ENCODE measurements at places on chromosomes 4 and X.

GRCh38 chr4:8461616-8462015, 21.0 kb downstream of the TRMT44 start:
- no peak for DNase-seq

GRCh38 chr4:87843936-87844335, 11.2 kb downstream of the MEPE start:
- DNase-seq, result no peak

DNA sequence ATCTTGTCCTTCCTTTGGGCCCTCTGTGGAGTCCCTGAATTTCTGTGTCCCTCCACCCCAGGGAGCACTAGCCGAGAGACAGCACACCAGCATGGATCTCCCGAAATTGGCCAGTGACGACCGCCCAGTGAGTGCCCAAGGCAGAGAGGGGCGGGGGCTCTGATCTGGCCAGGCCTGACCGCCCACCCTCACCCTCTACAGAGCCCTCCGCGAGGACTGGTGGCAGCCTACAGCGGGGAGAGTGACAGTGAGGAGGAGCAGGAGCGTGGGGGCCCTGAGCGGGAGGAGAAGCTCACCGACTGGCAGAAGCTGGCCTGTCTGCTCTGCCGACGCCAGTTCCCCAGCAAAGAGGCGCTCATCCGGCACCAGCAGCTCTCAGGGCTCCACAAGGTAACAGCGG, 8.4 kb upstream of the UBA1 start:
- no peak for DNase-seq

GRCh38 chr4:48667148-48667547, 112.9 kb downstream of the FRYL start:
- DNase-seq, result no peak

DNA sequence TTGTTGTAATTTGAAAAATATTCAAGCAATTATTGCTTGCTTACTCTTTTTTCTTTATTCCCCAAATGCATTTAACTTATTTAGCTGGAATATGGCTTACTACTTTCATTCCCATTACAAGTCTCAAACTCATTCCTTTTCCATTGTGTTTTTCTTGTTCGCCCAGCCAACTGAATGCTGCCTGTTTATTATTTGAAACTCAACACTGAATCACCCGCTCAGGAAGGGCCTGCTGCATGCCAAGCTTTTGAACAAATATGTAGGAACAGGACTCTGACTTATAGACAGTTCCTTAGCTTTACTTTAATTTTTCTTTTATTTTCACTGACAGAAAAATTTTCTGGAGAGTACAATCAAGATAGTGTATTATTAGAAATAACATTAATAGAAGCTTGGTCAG, 12.9 kb downstream of the PCDH18 start:
- no peak for DNase-seq

Measured in HEK293T (cell line).